Progenitor cell of endocrine pancreas (in vitro differentiated cells): ENCODE measurements at places on chromosomes 11 and 22. TPM values are rescaled to one million over a fixed set of nuclear protein-coding genes. Genes with fewer than 3 reads are reported as not detected.
A peak's percentile ranks its signal among the peaks of the same experiment; 100 is the strongest.

DNA sequence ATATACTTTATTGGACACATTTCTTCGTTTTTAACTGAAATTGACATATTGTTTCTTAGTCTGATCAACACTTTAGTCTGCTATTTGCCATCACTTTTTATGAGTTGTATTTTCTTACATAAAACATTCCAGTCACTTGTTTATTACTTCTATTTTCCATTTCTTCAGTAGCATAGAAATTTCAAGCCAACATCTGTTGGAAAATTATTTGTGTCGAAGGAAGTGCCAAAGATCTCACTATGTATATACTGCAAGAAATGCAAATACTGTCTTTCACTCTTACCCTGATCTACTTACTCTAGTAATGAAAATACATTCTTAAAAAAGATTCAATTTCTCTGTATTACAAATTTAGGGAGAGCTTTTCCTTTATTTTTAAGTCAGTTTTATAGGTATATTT is 105.9 kb downstream of the SLC17A6 start:
- no peaks in the 10 kb centered on the region for H3K27me3 ChIP-seq
- no peaks in the 10 kb centered on the region for H3K4me1 ChIP-seq
- no peak for DNase-seq
- no peaks in the 10 kb centered on the region for H3K36me3 ChIP-seq
- H3K4me3 ChIP-seq, result no peak overlapping the region

Gene SNAP29
- 20.4 and 20.6 TPM in 2 replicates for total RNA-seq

GRCh38 chr11:18780329-18780728 is 11.3 kb downstream of the PTPN5 start:
- H3K36me3 ChIP-seq, result no peaks in the 10 kb centered on the region
- DNase-seq, result no peak
- peak overlapping the region; percentile 68 for H3K27ac ChIP-seq
- H3K4me1 ChIP-seq, result peaks cover 5% of the 10 kb centered on the region
- no peak overlapping the region for H3K4me3 ChIP-seq
- no peaks in the 10 kb centered on the region for H3K27me3 ChIP-seq

DNA sequence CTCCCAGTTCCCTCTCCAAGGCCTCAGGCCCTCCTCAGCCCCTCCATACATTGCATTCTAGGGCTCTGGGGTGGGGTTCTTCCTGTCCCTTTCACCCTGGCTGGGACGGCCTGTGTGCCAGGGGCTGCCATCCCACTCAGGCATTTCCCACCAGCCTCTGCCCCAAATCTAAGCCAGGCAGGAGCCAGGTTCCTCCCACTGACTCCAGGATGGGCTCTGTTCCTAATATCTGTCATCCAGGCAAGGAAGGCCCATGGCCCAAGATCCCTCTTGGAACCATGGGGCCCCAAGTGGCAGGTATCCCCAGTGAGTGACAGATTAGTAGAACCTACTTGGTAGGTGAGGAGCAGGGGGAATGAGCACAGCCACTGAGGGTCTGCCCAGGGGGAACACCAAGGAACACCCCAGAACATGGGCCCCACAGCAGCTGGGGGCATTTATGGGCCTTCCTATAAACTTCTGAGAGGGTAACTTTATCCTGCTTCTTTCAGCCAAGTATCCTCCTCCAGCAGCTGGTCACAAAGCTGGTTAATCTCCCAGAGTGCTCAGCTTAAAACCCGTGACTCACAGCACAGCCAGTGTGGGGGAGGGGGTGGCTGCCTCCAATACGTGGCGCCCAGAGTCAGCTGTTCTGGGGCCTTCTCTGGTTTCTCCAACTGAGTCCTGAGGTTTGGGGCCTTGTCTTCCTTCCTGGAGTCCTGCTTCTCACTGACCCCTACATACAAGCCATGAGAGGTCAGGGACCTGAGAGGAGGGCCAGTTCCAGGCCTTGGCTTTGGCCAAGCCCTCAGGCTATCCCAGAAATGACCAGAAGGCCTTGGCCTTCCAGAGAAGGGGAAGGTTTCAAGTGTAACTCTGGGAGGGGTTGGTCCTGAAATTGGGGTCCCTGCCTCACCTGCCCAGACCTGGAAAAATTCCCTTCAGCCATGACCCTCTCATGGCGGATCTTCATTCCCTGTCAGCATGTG is 19.9 kb upstream of the MYOD1 start:
- no peak overlapping the region for H3K4me3 ChIP-seq
- peaks cover 31% of the 10 kb centered on the region for H3K27me3 ChIP-seq
- H3K36me3 ChIP-seq, result no peaks in the 10 kb centered on the region
- peaks cover 5% of the 10 kb centered on the region for H3K4me1 ChIP-seq
- no peak overlapping the region for H3K27ac ChIP-seq

DNA sequence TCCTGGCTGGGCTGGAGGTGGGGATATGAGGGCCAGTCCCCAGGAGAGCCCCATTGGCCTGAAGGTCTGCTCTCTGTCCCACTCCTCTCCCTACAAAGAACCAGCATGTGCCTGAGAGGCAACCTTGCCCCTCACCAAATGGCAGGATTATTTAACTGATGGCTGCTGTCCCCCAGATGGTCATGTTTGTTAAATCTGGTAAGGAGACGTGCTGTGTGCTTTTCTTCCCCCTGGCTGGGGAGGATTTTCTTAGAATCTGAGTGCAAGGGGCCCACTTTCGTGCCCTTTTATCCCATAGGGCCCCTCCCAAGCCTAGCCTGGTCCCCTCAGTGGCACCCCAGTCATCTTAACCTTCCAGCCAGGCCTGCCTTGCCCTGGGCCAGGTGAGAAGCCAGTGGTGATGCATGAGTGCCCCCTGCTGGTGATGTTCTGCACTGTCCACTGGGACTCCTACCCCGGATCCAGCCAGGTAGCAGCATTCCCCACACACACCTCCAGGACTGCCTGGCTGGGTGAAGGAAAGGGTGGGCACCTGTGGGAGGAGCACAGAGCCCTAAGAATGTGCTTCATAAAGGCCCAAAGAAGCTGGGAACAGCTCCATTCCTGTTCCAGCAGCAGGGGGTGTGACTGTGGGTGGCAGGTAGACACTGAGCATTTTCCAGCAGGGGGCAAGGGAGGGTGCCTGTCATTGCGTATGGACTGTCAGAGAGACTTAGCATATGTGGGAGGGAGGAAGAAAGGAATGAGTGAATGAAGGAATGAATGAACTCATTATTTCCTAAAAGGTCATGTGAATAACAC is 28.9 kb downstream of the MFNG start:
- H3K27ac ChIP-seq, result peak overlapping the region; percentile 27
- peak; percentile 91 for DNase-seq
- H3K4me3 ChIP-seq, result no peak overlapping the region
- H3K27me3 ChIP-seq, result peaks cover 22% of the 10 kb centered on the region
- no peaks in the 10 kb centered on the region for H3K36me3 ChIP-seq

Gene DGAT2
- 1.2 and 1.4 TPM in 2 replicates for total RNA-seq

Gene OR51B4
- not detected in 2 replicates for total RNA-seq

- peaks cover 12% of the 10 kb centered on the region for H3K36me3 ChIP-seq
- peak overlapping the region; percentile 33 for H3K27ac ChIP-seq
- H3K27me3 ChIP-seq, result no peaks in the 10 kb centered on the region
- H3K4me1 ChIP-seq, result no peaks in the 10 kb centered on the region
- peak; percentile 32 for DNase-seq
- no peak overlapping the region for H3K4me3 ChIP-seq
Measured at GRCh38 chr11:134207538-134208239, 16.1 kb downstream of the NCAPD3 start.

GRCh38 chr11:33721426-33721825 is 14.8 kb downstream of the CD59 start:
- no peak overlapping the region for H3K4me3 ChIP-seq
- H3K27ac ChIP-seq, result peak overlapping the region; percentile 57
- DNase-seq, result no peak

DNA sequence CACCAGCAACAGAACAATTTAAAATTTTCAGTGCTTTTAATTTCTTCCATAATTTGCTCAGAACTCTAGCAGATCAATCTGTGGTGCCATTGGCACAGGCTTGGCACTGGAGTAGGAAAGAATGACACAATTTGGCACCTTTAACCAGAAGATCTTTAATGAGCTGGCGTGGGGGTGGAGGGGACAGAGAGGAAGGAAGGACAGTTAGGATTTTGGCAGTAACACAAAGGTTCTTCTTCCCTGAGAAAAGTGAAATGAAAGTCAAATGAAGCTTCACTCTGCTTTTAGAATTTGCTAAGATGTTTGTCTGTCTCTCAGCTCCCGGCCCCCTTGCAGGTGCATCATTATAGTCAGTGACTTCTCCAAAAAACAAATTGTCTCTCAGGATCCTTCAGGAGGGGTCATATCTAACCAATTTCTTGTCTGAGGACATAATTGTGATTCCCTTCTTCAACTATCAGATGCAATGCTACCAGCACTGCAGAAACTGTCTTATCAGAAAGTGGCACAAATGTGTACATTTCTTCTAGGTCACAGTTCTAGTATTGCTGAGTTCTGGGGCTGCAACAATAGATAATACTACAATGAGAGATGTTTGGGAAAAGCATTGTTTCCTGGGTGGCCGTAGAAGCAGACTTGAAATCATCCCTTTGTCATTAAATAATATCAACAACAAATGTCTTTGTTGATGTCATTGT is 66.8 kb downstream of the CSTPP1 start:
- peaks cover under 1% of the 10 kb centered on the region for H3K36me3 ChIP-seq
- H3K27ac ChIP-seq, result peak overlapping the region; percentile 15
- H3K4me1 ChIP-seq, result peaks cover 14% of the 10 kb centered on the region
- no peaks in the 10 kb centered on the region for H3K27me3 ChIP-seq
- H3K4me3 ChIP-seq, result no peak overlapping the region

- no peak overlapping the region for H3K27ac ChIP-seq
- no peak overlapping the region for H3K4me3 ChIP-seq
- no peaks in the 10 kb centered on the region for H3K36me3 ChIP-seq
- H3K27me3 ChIP-seq, result peaks cover 15% of the 10 kb centered on the region
Measured at GRCh38 chr11:114016986-114017385, 42.1 kb downstream of the HTR3A start.

Gene APOA4
- total RNA-seq, result not detected in 2 replicates

DNA sequence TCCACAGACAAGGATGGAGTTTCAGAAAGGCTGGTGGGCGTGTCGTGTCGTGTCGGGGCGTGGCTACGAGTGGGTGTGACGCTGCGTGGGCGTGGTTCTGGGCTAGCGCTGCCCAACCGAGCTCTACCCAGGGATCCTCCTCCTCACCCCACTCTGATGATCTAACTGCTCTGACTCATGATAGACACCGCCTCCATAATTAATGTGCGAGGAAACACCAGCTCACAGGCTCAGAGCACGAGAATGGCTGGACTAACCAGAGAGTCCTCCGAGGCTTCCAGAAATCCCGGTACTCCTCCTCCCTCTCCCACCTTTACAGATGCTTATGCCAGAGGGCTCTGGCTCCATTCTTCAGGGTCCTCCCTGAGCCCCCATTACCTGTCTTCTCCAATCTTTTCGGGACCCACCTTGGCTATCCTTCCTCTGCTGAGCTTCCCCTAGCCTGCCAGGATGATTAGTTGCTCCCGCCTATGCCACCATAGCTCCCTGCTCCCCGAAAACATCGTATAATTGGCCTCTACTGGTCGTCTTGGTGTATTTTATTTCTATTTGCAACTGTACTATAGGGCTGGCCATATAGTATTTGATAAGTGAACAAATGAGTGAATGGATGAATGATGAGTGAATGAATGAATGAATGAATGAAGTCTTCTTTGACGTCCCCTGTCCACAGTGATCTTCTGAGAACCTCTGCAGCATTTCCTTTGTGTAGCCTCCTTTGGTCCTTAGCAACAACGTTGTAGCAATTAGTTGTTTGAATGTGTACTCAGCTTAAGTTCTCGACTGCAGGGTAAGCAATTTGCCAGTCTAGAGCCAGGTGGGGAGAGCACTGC is 21.7 kb downstream of the TMPRSS13 start:
- H3K4me1 ChIP-seq, result peaks cover 6% of the 10 kb centered on the region
- no peak overlapping the region for H3K4me3 ChIP-seq
- no peaks in the 10 kb centered on the region for H3K36me3 ChIP-seq

Gene SPDYC
- not detected in 2 replicates for total RNA-seq

Gene GUCY1A2
- total RNA-seq, result 36.5 and 38.5 TPM in 2 replicates

- H3K4me1 ChIP-seq, result no peaks in the 10 kb centered on the region
- no peak overlapping the region for H3K27ac ChIP-seq
- no peaks in the 10 kb centered on the region for H3K36me3 ChIP-seq
- no peak for DNase-seq
Measured at GRCh38 chr22:32048069-32048468, 5.0 kb downstream of the SLC5A1 start.

Gene TRIM49
- total RNA-seq, result not detected in 2 replicates

DNA sequence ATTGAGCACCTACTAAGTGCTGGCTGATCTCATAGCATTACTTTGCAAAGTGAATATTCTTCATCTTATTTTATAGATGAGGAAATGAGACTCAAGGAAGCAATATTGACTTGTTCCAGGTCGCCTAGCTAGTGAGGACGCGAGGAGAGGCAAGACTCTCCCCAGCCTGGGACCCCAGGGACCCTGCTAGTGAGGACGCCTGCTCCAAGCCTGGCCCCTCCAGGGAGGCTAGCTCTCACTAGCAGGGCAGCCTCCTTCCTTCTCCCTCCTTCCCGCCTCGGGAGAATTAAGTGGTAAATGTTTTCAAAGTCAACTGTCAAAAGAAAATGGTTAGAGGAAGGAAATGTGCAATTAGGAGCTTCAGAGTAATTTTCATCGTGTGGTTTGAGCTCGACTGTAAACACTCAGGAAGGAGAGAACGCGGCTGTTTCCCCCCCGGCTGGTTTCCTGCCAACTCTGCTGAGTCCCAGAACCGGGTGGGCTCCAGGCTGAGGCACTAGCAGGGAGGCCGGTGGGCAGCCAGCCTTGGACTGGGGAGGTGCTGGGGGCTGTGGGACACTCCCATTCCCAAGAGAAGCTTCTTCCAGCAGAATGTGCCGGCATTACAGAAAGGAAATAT is 17.9 kb downstream of the MYEOV start:
- no peak overlapping the region for H3K4me3 ChIP-seq
- H3K36me3 ChIP-seq, result no peaks in the 10 kb centered on the region
- DNase-seq, result no peak
- H3K27me3 ChIP-seq, result peaks cover 26% of the 10 kb centered on the region

Gene TSSC4
- 50.2 and 54.5 TPM in 2 replicates for total RNA-seq

Gene BARX2
- 2.4 and 3.7 TPM in 2 replicates for total RNA-seq

- H3K27me3 ChIP-seq, result no peaks in the 10 kb centered on the region
- H3K4me3 ChIP-seq, result no peak overlapping the region
- no peak for DNase-seq
- H3K4me1 ChIP-seq, result no peaks in the 10 kb centered on the region
Measured at GRCh38 chr11:126319374-126319740, 15.5 kb downstream of the DCPS start.

Gene PATE2
- total RNA-seq, result 0.29 TPM in 1 of 2 replicates, not detected in the other

DNA sequence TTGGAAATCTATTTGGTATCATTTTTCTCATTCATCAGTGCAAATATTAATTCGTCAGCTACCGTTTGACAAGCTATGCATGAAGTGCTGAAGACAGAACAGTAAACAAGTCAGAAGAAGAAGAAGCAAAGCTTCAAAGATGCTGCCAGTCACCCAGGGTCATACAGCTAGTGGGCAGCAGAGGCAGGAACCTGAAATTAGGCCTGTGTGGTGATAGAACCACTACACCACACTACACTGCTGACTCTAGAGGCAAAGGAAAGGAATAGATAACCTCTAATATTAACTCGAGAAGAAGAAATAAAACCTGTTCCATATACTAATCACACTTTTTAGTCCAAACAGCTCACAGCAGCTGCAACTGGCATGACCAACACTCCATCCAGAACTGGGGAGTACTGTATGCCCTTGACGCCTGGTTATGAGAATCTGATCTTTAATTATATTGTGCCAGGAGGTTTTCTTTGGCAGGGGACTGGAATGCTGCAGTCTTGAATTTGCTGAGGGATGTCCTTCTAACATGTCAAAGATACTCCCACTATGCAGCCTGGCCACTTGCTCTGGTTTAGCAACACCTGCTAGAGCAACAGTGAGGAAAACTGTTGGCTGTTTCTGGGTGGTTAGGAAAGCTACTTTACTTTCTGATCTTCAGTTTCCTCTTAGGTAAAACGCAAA is 73.0 kb downstream of the PAK1 start:
- no peak for DNase-seq
- H3K27ac ChIP-seq, result no peak overlapping the region
- peaks cover 20% of the 10 kb centered on the region for H3K4me1 ChIP-seq
